Activated T-cell treated with anti-CD3 and anti-CD28 coated beads for 4 hours (primary cell): ENCODE measurements at places on chromosomes 7 and 10.

DNA sequence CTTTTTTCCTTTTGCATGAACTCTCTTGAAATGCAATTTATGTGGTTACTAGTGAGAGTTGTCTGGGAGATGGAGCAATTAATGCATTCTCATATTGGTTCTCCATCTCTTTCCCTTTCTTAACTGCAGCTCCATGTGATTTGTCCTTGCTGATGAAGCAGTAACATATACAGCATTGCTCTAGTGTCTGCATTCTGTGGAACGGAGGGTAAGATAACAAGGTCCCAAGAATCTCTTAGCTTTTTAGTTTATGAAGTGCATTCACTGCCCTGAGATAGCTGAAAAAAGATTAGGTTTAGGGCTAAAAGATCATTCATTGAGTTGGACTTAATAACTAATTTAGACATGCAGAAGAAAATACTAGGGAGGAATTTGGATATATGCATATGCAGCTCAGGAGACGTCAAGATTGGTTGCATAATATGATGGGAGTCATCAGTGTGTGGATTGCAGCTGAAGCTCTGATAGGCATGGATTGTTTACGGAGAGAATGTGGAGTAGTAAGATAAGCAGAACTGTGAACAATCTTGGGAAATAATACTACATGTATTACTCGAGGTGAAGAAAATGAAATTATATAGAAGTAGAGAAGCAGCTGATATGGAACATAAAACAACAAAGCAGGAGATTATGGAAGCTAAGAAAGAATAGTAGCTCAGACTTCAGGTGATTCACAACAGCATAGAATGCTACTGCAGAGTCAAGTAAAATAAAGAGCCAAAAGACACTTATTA is 404.7 kb downstream of the ARL4A start:
- DNase-seq: no peak

GRCh38 chr10:35412900-35413491 is 76.7 kb downstream of the CCNY start:
- no peak for DNase-seq

- no peak for DNase-seq
Measured at GRCh38 chr7:17595546-17595945, 297.1 kb downstream of the AHR start.

DNA sequence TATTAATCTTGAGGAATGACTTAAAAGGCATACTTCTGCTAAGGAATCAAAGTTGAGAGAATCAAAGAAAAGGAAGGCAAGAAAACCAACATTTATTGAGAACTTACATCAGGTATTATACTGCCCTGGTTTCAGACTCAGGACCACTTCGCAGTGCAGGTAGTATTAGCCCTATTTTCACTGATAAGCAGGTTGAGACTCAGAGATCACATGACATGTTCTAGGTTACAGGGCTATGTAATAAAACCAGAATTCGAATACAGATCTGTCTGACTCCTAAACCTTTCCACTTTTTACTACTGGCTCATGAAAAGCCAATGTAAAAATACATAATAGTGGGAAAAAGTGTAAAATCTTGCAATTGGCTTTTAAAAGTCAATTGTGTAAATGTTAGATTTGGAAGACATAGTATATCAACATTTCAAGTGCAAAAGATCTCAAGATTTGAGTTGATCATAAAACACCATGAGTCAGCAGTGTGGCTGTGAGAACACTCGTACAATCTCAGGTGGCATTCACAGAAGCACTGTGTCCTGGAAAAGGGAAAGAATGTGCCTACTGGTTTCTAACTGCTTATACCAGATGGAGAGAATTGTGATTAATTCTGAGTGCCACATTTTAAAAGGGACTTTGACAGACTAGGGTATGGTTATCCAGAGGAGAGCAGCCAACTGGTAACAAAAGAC is 195.8 kb upstream of the MKLN1 start:
- DNase-seq: no peak

DNA sequence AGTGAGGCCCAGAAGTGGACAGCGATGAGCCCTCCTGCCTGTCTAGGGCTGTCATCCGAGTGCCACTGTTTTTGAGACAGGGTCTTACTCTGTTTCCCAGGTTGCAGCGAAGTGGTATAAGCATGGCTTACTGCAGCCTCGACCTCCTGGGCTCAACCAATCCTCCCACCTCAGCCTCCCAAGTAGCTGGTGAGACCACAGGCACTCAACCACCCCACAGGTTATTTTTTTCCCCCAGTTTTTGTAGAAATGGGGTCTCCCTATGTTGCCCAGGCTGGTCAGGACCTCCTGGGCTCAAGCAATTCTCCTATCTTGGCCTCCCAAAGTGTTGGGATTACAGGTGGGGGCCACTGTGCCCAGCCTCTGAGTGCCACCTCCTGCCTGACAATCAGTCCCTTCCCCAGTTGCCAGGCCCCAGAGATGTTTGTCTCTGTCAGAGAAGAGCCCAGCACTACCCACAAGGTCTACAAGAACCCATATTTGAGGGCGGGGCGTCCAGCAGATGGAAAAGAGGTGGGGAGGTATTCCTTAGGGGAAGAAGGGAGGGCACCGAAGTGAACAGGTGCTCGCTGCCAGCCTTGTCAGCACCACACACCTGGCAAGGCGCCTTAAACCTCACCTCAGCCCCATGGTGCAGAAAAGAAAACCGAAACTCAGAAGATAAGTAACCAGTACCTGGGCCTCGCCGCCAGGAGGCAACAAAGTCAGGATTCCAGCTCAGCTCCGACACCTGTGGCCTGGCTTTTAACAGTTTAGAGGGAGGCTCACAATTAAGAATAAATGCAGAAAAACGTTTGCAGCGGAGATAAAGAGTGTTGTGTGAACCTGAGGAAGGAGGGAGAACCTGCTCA is 77.4 kb upstream of the ANLN start:
- DNase-seq: no peak

GRCh38 chr10:873020-873419 is 58.5 kb downstream of the LARP4B start:
- no peak for DNase-seq

DNA sequence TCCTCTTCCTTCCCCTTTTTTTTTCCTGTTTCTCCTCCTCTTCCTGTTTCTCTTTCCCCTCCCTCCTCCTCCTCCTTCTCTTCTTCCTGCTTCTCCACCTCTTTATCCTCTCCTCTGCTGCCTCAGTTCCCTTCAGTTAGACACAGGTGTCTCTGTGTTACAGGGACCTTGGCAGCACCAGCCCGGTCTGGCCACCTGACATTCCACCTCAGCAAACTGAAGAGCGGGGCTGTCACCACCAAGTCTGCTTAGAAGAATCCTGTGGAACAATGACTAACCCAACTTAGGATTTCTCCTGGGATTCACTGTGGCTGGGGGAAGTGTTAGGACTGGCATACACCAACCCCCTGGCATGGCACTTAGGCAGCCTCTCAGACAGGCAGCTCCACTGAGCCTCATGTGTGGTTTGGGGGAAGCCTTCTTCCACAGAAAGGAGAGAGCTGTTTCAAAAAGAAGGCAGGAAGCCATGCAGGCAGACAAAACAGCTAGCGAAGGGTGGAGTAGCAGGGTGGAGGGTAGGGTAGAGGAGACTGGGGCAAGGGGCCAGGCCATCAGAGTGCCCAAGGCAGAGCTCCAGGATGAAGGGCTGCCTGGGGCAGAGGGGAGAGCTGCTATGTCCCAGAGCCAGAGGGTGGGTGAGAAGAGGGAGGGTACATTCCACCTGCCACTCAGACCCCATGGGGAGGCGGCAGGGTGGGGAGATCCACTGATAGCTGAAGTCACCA is 13.2 kb upstream of the GDF10 start:
- DNase-seq: no peak

DNA sequence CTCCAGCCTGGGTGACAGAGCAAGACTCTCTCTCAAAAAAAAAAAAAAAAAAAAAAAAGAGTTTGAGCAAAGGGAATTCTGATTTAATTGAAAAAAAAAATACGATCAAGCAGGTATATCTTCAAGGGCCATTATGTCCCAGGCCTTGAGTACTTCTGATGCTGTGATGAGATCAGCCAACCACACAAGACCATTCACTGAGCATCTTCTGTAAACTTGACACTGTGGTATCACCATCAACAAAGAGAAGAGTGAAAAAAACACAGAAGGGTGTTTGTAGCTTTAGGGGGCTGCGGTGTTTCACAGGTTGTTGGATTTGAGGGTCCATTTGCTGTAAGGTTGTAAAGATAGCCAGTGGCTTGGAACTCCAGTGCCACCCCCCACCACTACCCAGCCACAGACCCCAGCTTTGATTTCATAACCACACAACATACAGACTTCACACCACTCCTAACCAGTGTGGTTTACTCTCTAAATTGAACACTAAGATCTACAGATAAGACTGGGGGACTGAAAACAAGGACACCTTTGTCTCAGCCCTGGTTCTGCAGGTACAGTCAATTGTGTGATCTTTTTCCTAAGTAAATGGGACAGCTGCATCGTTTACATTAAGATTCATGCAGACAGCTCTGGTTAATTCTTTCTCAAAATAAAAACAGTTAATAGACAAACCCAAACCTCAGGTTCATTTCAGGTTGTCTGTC is 66.4 kb downstream of the CDC123 start:
- DNase-seq: no peak

DNA sequence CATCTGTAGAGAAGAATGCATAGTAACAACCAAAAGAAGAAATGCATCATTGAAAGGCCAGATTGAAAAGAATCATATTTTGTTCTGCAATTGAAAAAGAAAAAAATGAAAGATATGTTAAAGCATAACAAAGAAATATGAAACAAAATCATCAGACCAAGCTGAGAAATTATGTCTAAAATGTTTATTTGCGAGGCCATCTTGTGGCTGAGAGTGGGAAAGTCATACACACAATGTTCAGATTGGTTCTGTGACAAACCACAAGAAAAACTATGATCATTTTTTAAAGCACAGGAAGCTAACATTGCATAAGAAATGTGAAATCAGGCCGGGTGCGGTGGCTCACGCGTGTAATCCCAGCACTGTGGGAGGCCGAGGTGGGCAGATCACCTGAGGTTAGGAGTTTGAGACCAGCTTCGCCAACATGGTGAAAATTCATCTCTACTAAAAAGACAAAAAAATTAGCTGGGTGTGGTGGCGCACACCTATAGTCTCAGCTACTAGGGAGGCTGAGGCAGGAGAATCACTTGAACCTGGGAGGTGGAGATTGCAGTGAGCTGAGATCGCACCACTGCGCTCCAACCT is 36.6 kb downstream of the ABCB5 start:
- no peak for DNase-seq

DNA sequence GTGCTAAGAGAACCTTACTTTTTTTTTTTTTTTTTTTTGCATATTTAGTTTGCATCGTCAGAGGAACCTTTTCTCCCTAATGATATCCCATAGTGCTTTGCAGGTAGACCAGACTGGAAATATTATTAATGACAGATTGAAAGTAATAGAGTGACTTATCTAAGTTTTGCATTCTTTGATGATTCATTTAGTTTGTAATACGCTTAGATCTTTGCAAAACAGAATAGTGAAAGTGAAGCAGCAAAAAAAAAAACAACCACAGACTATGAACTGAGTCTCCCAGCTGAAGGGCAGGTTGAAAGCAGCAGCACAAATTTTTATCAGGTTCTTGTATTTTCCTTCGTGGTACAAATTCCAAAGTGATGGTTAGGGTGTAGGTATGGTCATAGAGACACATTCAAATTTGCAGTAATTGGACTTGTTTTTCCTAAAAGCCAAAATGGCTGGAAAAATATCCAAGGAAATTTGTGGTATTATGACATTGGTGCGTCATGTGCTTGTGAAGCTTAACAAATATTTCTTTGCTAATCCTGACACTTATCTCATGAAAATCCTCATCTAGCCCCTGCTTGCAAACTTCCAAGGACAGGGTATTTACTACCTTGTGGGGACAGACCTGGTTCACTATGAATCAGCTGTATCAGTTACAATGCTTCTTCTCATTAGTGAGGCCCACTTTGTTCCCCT is 81.8 kb upstream of the CREB5 start:
- DNase-seq: no peak

DNA sequence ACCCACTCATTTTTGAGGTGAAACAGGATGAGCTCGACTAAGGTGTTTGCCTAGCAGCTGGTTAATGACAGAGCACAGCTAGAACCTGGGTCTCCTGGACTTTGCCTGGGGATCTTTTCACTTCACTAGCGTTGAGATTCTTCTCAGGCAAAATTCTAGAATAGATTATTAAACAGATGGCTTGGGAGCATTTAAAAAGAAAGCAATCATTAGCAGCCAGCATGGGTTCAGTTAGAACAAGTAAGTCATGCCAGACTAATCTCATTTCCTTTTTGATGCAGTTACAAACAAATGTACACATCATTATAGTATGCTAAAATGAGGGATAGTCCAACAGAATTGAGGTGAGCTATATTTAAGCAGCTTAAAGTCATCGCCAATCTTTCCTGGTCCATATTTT is 291.3 kb upstream of the MYO3A start:
- DNase-seq: no peak

GRCh38 chr7:103082497-103082896 is 7.6 kb downstream of the ARMC10 start:
- DNase-seq: no peak

- DNase-seq: no peak
Measured at GRCh38 chr10:86062198-86062550, 304.4 kb downstream of the GRID1 start.

- no peak for DNase-seq
Measured at GRCh38 chr10:71743089-71743838, 23.7 kb upstream of the C10orf105 start.

DNA sequence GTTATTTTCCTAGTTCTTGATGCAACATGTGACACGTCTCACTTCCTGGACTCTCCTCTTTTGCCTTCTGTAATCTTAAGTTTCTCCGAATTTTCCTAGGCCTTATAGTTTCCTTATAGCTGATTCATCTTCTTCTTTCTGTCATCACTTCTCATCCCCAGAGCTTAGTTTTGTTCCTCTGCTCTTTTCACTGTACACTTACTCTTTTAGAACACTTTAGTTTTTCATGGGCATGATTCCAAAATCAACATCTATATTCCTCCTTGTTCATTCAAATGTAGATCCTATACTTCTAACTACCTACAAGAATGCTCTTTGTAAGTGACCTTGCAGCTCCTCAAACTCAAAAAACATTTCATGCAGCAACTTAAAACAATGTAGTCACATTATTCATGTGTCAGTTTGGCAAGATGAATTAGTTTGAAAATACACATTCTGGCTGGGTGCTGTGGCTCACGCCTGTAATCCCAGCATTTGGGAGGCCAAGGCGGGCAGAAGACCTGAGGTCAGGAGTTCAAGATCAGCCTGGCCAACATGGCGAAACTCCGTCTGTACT is 13.1 kb upstream of the SLC26A3 start:
- no peak for DNase-seq

- DNase-seq: no peak
Measured at GRCh38 chr7:77866786-77867536, 68.4 kb downstream of the PHTF2 start.

GRCh38 chr7:103680161-103681144 is 234.4 kb upstream of the SLC26A5 start:
- no peak for DNase-seq

- no peak for DNase-seq
Measured at GRCh38 chr10:71530781-71531180, 134.1 kb downstream of the CDH23 start.

DNA sequence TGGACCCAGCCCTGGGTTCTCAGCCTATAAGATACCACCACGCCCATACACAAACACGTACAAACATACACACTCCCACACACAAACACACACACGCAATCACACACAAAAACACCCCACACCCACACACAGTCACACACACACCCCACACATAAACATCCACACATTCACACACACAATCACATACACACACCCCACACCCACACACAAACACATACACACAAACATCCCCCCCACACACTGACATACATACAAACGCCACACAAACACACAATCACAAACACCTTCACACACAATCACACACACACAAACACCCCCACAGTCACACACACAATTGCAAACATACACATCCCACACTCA is 79.3 kb upstream of the CPXM2 start:
- DNase-seq: no peak
